Hematopoietic multipotent progenitor cell treated with erythropoietin and hydrocortisone succinate and interleukin-3 and kit ligand, for 17 days (in vitro differentiated cells): ENCODE measurements at places on chromosomes 2 and 18.

DNA sequence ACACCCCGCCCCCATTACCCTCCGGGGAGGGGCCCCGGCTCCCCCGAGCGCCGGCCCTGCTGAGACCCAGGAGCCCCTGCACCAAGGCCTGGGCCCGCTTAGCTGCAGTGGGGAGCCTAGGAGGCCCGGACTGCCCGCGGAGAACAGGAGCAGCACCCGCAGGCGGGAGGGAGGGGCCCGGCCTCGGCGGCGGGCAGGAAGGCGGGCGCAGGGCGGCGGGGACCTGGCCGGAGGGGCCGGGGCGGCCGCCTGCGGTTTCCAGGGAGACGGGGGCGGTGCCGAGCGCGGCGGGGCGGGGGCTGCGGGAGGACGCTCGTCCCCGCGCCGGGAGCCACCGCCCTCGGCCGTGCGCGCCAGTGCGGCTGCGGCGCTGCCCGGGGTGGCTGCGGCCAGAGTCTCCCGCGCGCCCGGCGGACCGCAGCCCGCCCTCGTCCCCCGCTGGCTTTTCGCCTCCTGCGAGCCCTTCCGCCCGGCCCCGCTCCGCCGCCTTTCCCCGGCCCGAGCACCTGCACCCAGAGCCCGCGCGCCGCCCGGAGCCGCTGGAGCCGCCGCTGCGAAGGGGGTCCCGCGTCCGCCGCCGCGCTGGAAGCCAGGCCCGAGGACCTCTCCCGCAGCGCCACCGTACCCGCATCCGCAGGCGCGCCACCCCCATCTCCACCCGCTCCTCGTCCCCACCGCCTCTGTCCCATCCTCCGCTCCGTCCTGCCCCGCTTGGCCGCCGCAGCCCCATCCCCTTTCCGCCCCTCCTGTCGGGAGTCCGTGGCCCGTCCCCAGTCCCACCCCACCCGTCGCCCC is 17.2 kb downstream of the GPC1 start:
- no peak for DNase-seq

- DNase-seq = no peak
These were observed 312.3 kb upstream of the LRRTM4 start for GRCh38 chr2:77834360-77835002.

- DNase-seq = no peak
These were observed 7.0 kb upstream of the SCTR start for GRCh38 chr2:119531292-119531691.

- DNase-seq = no peak
These were observed 289.0 kb downstream of the C1D start for GRCh38 chr2:67773851-67774250.

GRCh38 chr2:20353241-20353992 is 2.8 kb upstream of the PUM2 start:
- DNase-seq = peak; percentile 43

DNA sequence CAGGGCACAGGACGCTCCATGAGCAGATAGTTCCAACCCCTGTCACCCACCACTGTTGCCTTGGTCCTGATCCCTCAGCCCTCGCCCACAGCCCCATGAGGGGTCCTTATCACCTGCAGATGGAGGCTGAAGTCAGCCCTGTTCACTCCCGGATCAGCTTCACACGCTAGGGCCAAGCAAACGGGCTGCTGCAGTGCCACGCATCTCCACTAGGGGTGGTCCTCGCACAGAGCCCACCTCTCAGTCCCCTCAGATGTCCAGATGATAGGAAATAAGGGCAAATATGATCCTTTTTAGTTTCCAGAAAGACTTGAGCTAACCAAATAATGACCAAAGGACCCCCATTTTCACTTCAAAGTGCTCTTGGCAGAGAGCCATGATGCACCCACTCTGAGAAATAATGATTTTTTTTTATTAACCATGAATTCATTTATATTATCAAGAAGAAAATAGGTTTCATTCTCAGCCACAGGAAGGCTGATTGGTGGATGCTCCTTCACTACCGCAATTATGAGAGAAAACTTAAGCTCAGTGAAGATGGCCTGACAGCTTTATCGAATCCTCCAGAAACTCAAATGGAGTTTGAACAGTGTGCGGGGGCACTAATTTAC is 71.9 kb upstream of the KLHL29 start:
- no peak for DNase-seq
